ENCODE measurements at places on chromosomes 4 and X. TPM values are rescaled to one million over a fixed set of nuclear protein-coding genes. Genes with fewer than 3 reads are reported as not detected.

GRCh38 chr4:85478576-85478975 lies 3.6 kb downstream of the ARHGAP24 start:
- no peak for DNase-seq

DNA sequence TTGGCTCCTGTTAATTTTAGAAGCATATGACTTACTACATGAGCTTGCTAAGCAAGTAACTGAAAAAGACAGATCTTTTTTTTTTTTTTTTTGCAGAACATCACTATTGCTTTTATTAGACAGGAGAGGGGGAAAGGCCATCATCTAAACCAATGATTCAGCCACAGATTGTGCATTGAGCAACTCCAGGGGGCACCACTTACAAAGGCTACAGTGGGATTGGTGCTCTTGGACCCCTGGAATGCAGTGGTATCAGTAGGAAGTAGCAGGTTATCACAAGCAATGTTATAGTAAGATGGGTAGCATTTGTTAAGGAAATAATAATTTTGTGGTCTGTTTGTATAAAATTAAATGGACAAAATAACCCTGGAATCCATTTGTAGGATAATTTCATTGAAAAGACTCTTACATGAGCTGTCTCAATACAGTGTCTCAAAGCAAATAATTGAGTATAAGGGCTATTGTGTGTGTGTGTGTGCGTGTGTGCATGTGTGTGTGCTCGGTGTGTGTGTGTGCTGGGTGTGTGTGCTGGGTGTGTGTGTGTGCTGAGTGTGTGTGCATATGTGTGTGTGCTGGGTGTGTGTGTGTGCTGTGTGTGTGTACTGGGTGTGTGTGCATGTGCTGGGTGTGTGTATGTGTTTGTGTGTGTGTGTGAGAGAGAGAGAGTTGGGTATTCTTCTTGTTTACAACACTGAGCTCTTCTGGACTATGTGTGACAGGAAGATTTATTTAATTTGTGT lies 296.3 kb downstream of the PCDH7 start:
- no peak for DNase-seq

DNA sequence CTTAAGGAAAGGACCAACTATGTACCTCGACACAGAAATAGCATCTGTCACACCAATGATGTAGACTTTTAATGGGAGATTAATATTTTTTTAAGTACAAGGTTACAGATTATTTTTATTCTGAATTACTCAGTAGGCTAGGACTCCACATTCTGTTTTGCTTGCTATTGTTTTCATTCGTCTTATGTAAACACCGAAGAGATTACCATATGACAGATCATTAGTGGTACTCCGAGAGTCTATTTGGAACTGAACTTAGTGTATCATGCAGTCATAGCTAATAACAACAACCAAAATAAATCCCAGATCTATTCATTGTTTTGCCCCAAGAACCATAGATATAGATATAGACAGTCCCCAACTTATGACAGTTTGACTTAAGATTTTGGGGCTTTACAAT lies 139.7 kb upstream of the SPRY1 start:
- DNase-seq = no peak

The EBP gene
- total RNA-seq = 47.2 TPM

DNA sequence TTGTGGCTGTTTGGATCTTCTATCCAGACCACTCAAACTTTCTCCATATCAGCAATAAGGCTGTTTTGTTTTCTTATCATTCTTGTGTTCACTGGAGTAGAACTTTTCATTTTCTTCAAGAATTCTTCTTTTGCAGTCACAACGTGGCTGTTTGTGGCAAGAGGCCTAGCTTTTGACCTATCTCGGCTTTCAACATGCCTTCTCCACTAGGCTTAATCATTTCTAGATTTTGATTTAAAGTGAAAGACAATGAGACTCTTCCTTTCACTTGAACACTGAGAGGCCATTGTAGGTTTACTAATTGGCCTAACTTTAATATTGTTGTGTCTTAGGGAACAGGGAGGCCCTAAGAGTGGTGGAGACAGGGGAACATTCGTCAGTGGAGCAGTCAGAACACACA lies 19.1 kb downstream of the FGF2 start:
- DNase-seq = no peak

The MAP7D2 gene
- total RNA-seq = 0.40 TPM

The HTR2C gene
- not detected for total RNA-seq

The HSD17B11 gene
- 13.1 TPM for total RNA-seq

The TEC gene
- 1.7 TPM for total RNA-seq

The FGF16 gene
- not detected for total RNA-seq

The IL9R gene
- not detected for total RNA-seq

The RTL9 gene
- 0.35 TPM for total RNA-seq

DNA sequence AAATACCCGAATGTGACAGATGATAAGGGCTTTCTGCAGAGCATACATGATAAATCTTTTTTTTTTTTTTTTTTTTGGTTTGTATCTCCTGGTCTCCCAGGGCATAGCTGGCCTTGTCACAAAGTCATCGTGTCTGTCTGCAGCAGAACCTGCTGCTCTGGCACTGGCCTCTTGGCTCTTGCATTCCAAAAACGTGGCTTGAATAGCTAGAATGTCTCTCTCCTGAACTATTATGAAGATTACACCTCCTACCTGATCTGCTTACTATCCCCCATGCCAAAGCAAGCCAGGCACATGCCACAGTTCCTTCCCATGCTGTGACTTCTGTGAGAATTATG lies 50.4 kb upstream of the SCRG1 start:
- peak; percentile 53 for DNase-seq

DNA sequence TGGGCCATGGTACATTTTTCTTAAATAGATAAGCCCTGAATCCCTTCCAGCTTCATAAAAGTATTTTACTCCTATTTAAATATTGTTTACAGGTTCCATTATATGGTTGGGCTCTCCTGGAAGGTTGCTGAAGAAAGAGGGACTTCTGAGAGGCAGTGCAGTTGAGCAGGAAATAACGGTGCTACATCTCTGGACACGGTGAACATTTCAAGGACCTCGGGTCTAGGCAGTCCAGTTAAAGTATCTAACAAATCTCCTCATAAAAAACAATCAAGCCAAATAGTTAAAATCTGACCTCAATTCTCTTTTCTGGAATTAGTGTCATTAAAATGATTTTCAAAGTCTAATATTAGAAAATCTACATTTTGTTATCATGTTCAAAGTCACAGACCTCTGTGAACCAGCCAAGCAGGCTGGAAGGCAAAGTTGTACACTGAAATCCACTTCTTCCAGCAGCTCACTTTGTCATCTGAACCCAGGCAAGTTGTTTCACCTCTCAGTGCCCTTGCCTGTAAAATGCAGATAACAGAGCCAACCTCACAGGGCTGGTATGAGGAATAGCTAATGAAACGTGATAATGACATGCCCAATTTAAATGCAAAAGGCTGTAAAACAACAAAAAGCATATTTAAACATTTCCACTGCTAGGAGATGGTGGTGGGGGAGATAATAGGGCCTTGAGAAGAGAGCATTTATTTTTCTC lies 267.0 kb upstream of the KLF3 start:
- DNase-seq = no peak

The ARSD gene
- 5.4 TPM for total RNA-seq

The ZNF674 gene
- total RNA-seq = 2.7 TPM

The UGT2B10 gene
- total RNA-seq = not detected

- peak; percentile 53 for DNase-seq
Measured at GRCh38 chrX:136577552-136577951, 45.5 kb downstream of the VGLL1 start.

GRCh38 chr4:3725936-3726870 lies 40.0 kb upstream of the ADRA2C start:
- DNase-seq = no peak

The RASGEF1B gene
- 3.3 TPM for total RNA-seq

GRCh38 chr4:114782415-114783214 lies 184.0 kb downstream of the UGT8 start:
- DNase-seq = no peak

The GPC4 gene
- 8.9 TPM for total RNA-seq

- DNase-seq = peak; percentile 70
Measured at GRCh38 chrX:154051201-154051810, 31.6 kb upstream of the IRAK1 start.

The GPRIN3 gene
- 6.2 TPM for total RNA-seq

GRCh38 chrX:11791537-11791936 lies 33.5 kb downstream of the MSL3 start:
- DNase-seq = no peak

The LDOC1 gene
- 3.4 TPM for total RNA-seq

GRCh38 chr4:151144329-151145072 lies 45.1 kb downstream of the RPS3A start:
- no peak for DNase-seq
